ENCODE measurements at places on chromosomes 16 and 17. TPM values are rescaled to one million over a fixed set of nuclear protein-coding genes. Genes with fewer than 3 reads are reported as not detected.

CRISPLD2 gene
- 0.07 TPM for total RNA-seq

CLDN7 gene
- total RNA-seq, result 1.5 TPM

FLYWCH2 gene
- 9.4 TPM for total RNA-seq

PHKB gene
- 28.6 TPM for total RNA-seq

PRSS8 gene
- not detected for total RNA-seq

BAIAP3 gene
- total RNA-seq, result 1.9 TPM

HBQ1 gene
- total RNA-seq, result 2.1 TPM

Measured in activated naive CD4-positive, alpha-beta T cell treated with anti-CD3 and anti-CD28 coated beads, Interleukin-2, amount 50 U/mL, for 72 hours (primary cell).